ENCODE measurements at places on chromosomes 6 and 20.

GRCh38 chr6:149164199-149164750 is 153.2 kb upstream of the TAB2 start:
- DNase-seq: no peak

GRCh38 chr20:24582373-24583168 is 113.1 kb downstream of the SYNDIG1 start:
- no peak for DNase-seq

DNA sequence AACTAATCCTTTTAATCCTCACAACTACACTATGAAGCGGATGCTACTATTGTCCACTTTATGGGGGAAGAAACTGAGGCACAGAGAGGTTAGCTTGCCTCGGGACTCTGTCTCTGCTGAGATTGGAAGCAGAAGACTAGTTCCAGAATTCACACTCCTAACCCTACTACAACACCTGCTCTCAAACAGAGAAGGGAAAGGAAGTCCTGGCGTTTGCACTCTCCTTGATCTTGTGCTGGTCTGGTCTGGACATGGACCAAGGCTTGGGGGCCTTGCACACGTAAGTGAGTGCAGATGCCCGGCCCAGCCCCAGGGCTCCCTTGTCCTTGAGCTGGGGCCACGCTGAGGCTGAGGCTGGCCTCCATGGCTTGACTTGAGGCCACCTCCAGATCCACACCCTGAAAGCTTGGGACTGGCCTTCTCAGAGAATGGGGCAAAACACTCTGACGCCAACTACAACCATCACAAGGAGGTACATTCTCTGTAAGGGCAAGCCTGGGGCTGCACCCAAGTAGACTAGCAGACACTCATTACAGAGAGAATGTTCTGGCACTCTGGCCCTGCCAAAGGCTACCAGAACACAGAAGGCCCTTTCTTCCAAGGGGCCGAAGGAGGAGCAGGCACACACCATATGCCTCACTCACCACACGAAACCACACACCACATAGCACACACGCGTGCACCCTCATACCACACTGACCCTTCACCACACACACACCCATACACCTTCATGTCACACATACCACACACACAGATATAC is 33.3 kb upstream of the EZR start:
- no peak for DNase-seq

- DNase-seq: no peak
Observed at GRCh38 chr6:107668743-107669474, 155.2 kb downstream of the SCML4 start.

GRCh38 chr6:40131675-40132074 is 197.4 kb upstream of the MOCS1 start:
- DNase-seq: no peak

All from CD4-positive, alpha-beta T cell (primary cell).